ENCODE measurements at places on chromosomes 6 and 20.
A peak's percentile ranks its signal among the peaks of the same experiment; 100 is the strongest.

DNA sequence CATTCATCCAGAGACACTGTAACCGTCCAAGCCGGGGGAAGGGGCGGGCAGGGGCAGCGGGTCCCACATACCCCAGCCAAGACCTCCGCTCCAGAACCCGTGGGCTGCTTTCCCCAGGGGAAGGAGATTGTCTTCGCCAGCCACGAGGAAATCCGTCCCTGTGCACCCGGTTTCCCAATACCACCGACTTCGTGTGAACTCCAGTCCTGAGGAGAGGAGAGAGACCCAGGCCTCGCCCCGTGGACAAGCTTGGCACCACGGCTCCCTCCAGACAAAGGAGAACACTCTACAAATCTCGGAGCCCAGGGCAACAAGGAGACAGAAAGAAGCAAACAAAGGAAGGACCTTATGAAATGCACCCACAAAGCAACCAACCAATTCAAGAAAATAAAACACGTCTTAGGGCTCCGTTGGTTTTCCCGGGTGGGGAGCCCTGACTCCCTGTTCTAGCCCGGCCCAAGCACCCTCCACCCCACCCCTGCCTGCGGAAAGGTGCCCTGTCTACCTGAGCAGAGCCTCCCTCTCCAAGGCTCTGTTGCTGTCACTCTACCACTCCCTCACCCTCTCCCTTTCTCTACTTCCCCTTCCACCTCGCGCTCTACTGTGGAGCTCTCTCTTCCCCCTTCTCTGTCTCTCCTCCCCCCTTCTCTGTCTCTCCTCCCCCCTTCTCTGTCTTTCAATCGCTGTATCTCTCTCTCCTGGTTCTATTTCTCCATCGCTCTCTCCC is 1382.8 kb upstream of the DEFB115 start:
- DNase-seq: no peak

GRCh38 chr6:46848684-46849360 is 55.6 kb downstream of the MEP1A start:
- peak; percentile 30 for DNase-seq

DNA sequence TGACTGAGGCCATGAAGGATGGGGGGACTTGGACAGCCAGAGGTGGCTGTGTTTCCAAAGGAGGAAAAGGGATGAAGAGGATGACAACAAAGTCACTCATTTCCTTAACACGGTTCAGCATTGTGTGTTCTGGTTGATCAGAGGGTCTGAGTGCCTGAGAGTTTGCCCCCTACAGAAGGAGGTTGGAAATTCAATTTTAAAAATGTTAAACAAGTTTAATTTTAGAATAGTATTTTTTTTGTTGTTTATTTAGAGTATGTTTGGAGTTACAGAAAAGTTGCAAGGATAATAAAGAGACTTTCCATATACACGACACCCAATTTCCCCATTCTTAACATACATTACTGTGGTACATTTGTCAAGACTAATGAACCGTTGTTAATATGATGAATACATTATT is 10.3 kb upstream of the VAPB start:
- DNase-seq: no peak

DNA sequence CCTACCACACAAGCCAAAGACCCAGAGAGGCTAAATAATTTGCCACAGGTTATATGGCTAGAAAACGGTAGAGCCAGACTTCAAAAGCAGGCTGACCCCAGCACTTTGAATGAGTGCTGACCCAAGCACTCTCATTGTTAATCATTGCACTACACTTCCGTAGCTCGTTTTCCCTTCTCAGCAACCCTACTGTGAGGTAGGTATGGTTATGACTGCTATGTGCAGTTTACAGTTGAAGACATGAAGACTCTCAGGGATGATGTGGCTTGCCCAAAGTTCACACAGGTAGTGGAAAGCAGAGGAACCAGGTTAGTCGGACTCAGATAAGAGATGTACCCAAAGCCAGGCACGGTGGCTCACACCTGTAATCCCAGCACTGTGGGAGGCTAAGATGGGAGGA is 33.5 kb upstream of the RIMS4 start:
- no peak for DNase-seq

- DNase-seq: no peak
Measured at GRCh38 chr6:156844089-156844488, 66.9 kb downstream of the ARID1B start.

DNA sequence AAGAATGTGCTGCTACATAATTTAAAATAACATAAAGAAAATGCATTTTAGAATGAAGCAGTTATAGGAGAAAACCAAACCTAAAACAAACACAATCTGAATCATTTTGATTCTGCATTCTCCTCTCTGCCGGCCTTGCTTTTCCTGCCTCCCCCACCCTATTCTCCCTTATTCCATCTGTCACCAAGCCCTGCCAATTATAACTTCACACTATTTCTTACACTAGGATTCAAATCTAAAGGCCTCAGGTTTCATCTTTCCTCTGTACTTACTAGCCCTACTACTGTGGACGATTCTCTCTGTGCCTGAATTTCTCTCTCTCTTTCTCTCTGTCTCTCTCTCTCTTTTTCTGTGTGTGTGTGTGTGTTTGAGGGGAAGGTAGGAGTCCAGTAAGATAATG is 18.7 kb upstream of the PRIM2 start:
- no peak for DNase-seq

DNA sequence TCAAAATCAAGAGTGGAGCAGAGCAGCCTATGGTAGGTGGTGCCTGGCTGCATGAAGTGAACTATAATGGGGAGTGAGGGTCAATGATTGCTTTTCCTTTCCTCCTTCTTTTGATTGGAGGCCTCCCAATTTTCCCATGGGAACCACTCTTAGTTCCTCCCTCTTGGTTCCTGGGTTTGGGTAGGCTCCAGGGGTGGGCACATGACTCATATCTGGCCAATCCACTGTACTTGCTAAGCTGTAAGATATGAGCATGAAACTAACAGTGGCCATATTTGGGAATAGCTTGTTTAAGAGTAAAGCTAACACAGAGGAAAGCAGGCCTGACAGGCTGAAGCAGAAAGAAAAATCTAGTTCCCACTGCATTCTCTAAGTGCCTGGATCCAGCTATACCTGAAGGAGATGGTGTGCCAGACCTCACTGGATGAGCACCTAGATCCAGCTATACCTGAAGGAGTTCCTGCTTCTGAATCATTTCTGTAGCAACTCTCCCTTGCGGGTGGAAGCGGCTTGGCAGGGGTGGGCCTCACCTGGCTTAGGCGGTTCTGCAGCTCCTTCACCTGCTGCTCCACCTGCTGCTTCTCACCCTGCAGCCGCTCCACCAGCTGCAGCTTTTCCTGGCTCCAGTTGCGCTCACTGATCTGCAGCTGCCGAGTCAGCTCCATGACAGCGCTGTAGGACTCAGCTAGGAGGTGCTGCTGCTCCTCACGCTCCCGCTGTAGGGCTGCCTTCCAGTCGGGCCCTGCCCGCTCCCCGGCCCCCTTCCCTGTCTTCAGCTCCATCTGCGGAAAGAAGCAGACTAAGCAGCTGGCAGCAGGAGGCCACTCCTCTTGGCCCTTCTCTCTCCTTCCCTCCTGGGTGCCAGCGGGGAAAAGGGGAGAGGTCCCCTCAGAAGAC is 29.0 kb upstream of the DSN1 start:
- no peak for DNase-seq

GRCh38 chr6:15255481-15255880 is 9.6 kb downstream of the JARID2 start:
- no peak for DNase-seq

DNA sequence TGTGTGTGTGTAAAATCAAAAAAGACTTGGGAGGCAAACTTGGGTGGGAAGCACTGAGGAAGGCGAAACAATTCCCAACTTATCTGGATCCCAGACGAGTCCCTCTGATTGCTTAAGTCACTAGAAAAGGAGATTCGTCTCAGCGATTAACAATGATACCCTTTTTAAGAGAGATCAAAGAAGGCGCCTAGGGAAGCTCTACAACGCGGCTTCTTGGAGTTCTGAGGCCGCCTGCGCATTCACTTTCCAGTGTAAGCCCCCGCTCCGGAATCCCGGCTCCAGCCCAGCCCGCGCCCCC is 8.7 kb upstream of the TBX18 start:
- DNase-seq: no peak

GRCh38 chr6:150991487-150991886 is 126.0 kb downstream of the MTHFD1L start:
- no peak for DNase-seq

DNA sequence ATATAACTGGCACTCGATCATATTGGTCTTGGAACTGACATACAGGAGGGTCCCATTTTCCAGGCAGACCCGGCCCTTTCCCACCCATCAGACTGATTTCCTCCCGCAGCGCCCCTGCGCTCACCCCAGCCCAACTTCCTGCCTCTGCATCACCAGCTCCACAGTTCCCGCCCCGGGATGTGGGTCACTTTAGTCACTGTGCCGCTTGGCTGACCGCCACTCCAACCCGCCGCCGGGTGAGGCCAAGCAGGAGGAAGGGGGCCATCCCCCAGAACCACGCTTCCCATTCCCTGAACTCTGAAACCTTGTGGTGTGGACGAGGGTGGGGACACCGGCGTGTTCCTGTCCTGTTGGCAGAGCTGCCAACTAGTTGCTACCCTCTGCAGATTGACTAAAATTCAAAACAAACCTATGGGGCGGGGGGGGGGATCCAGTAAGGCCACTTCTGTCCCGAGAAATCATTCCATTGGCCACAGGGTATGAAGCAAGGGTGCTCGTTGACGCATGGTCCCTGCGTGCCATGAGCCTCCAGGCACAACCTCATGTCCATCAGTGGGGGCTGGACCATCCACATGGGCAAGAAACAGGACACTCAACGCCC is 12.3 kb downstream of the TGM2 start:
- no peak for DNase-seq

DNA sequence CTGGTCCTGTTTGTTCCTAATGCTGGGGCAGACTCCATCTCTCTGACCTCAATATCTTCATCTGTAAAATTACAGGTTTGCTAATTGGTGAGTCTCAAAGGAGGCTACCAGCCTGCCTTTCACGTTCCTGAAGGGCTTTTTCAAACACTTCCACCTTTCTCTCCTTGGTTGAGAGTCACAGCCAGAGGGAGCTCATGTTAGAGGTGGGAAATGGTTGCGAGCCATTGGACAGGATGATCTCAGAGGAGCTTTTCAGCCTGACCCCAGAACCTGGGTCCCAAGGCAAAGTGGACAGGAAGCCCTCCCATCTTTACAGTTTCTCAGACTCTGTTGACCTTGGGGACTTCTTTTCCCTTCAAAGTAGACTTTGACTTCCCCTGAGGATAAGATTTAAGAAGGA is 37.6 kb downstream of the NDUFAF5 start:
- DNase-seq: no peak

- DNase-seq: no peak
Measured at GRCh38 chr6:75551367-75551952, 50.2 kb upstream of the SENP6 start.

DNA sequence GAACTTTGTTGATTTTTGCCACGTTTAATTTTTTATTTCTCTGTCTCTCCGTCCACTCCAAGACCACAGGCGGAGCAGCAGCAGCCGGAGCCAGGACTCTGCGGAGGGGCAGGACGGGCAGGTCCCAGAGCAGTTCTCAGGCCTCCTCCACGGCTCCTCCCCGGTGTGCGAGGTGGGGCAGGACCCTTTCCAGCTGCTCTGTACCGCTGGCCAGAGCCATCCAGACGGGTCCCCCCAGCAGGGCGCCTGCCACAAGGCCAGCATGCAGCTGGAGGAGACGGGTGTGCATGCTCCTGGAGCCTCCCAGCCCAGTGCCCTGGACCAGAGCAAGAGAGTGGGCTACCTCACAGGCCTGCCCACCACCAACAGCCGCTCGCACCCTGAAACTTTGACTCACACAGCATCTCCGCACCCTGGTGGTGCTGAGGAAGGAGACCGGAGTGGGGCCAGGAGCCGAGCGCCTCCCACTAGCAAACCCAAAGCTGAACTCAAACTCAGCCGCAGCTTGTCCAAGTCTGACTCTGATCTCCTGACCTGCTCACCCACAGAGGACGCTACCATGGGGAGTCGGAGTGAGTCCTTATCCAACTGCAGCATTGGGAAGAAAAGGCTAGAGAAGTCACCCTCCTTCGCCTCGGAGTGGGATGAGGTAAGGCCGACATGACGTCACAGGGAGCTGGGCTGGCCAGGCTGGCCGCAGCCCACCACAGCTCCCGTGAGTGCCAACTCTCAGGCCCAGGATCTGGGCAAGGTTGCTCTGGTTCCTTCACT is 123.5 kb downstream of the TCP11 start:
- DNase-seq: no peak

GRCh38 chr6:148116001-148116400 is 226.6 kb upstream of the SASH1 start:
- DNase-seq: no peak

- no peak for DNase-seq
Measured at GRCh38 chr6:65671922-65672321, 35.1 kb downstream of the EYS start.

GRCh38 chr20:52675375-52675774 is 296.8 kb upstream of the TSHZ2 start:
- DNase-seq: no peak

GRCh38 chr6:138310294-138310693 is 67.4 kb upstream of the SMIM28 start:
- DNase-seq: no peak

GRCh38 chr20:9258901-9259300 is 190.0 kb downstream of the PLCB4 start:
- DNase-seq: no peak

GRCh38 chr6:5667737-5668136 is 339.0 kb downstream of the NRN1 start:
- DNase-seq: no peak

GRCh38 chr6:165096868-165097267 is 212.5 kb downstream of the C6orf118 start:
- no peak for DNase-seq

GRCh38 chr6:107108201-107108890 is 7.0 kb downstream of the BEND3 start:
- no peak for DNase-seq

DNA sequence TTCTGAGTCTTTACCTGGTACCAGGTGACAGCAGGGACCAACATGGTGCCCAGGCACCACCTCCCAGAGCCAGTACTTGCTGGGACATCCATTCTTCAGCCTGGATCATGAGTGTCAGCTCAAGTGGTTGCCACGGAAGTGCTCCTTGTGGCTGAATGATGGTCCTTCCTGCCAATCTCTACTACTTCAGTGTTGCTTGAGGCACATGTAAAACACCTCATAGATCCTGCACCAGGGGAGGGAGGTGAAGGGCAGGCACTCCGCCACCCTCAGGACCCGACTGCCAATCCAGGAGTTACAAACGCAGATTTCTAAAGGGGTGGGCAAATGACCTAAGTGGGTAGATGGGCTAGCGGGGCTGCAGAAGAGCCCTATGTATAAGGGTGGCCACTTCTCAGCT is 226.0 kb downstream of the PREX1 start:
- no peak for DNase-seq

GRCh38 chr6:54419885-54420284 is 111.6 kb downstream of the TINAG start:
- DNase-seq: no peak

- DNase-seq: no peak
Measured at GRCh38 chr6:16654701-16655100, 106.6 kb downstream of the ATXN1 start.

GRCh38 chr6:157433678-157434081 is 52.7 kb downstream of the ZDHHC14 start:
- DNase-seq: no peak

DNA sequence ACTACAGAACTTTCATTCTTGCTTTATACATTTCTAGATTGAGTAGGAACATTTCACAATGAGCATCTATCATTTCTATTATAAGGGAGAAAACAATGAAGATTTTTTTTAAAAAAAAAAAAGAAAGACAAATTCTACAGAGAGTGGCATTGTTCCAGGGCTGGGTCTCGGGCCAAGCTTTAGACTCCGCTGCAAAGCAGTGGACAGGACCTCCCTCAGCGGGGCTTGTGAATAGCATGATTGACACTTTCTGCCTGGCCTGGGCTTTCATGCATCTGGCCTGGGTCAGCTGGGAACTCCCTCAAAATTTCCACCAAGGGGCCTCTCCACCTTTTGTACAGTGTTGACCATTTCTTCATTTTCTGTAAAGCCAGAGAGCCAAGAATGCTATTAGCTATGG is 55.8 kb upstream of the HIVEP2 start:
- no peak for DNase-seq
